CD4-positive, alpha-beta memory T cell (primary cell): ENCODE measurements at places on chromosomes 2 and 18. TPM values are rescaled to one million over a fixed set of nuclear protein-coding genes. Genes with fewer than 3 reads are reported as not detected.
A peak's percentile ranks its signal among the peaks of the same experiment; 100 is the strongest.

Gene KIF1A
- total RNA-seq: not detected

Gene CPO
- not detected for total RNA-seq

Gene SNORC
- total RNA-seq: 1.5 TPM

Gene ROCK1
- 82.8 TPM for total RNA-seq

Gene CBLN2
- total RNA-seq: not detected

Gene TTN
- 8.1 TPM for total RNA-seq

Gene UPP2
- not detected for total RNA-seq

DNA sequence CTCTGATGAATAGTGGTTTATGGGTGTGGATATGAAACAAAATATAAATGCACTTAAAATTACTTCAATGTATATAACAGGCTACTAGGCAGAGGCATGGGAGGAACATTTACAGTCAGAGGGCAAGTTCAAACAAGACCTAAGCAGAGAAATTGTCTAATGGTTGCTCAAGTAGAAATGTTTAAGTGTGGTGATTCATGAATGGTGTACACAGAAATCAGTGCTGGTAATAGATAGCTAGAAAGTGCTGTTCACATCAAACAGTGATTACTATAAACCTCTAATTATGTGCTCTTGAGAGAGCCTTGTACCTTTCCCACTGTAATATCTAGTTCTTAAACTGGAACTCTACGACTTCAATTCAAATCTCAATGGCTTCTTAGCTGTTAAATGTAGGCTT lies 485.1 kb downstream of the NRXN1 start:
- no peaks in the 10 kb centered on the region for H3K36me3 ChIP-seq
- no peak overlapping the region for H3K27ac ChIP-seq
- no peaks in the 10 kb centered on the region for H3K4me1 ChIP-seq
- H3K4me3 ChIP-seq: no peak overlapping the region

GRCh38 chr18:14768241-14768640 lies 20.3 kb downstream of the ANKRD30B start:
- DNase-seq: no peak
- no peak overlapping the region for H3K27ac ChIP-seq
- no peaks in the 10 kb centered on the region for H3K36me3 ChIP-seq
- no peaks in the 10 kb centered on the region for H3K4me1 ChIP-seq
- no peak overlapping the region for H3K4me3 ChIP-seq
- H3K27me3 ChIP-seq: no peaks in the 10 kb centered on the region

- H3K27me3 ChIP-seq: no peaks in the 10 kb centered on the region
- no peak overlapping the region for H3K27ac ChIP-seq
- DNase-seq: no peak
- H3K4me3 ChIP-seq: no peak overlapping the region
- peaks cover 74% of the 10 kb centered on the region for H3K4me1 ChIP-seq
- H3K36me3 ChIP-seq: no peaks in the 10 kb centered on the region
Observed at GRCh38 chr2:237944302-237944701, 22.5 kb upstream of the UBE2F start.

DNA sequence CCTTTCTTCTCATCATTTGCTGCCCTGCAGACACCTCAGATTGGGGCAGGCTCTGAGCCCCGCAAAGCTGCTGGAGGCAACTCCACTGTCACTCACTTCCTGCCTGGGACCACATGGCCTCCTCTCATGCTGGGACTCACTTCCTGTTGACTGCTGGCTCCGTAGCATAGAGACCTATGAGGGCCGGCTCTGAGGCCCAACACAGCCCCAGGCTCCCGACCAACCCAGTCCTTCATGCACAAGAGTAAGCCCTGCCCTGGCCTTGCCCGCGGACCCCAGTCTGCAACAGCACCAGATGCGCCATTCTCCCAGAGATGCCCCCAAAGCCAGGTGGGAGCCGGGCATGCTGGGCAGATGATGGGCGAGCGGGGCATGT lies 55.7 kb downstream of the DNMT3A start:
- DNase-seq: peak; percentile 73
- H3K4me3 ChIP-seq: peak overlapping the region; percentile 21
- H3K36me3 ChIP-seq: peaks cover 17% of the 10 kb centered on the region
- peak overlapping the region; percentile 63 for H3K27ac ChIP-seq

- no peak overlapping the region for H3K4me3 ChIP-seq
- H3K27me3 ChIP-seq: no peaks in the 10 kb centered on the region
- H3K36me3 ChIP-seq: no peaks in the 10 kb centered on the region
- no peak overlapping the region for H3K27ac ChIP-seq
Observed at GRCh38 chr2:88810017-88810416, 118.5 kb downstream of the RPIA start.

DNA sequence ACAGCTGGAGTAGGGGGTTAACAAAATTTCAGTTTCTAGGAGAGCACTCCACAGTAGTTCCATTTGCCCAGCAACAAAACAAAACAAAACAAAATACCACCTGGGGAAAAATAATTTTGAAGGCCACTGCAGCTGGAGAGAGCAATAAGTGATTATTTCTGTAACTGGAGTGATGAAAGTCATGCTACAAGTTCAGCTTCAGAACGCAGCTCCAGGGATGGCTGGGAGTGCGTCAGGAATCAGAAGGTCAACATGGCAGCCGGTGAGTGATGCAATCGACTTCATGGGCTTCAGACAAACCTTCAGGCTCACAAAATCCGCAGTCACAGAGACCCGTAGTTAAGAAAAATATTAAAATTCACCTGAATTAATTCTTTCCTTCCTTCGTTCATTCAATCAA lies 41.0 kb downstream of the ABHD3 start:
- DNase-seq: no peak
- no peaks in the 10 kb centered on the region for H3K36me3 ChIP-seq
- no peaks in the 10 kb centered on the region for H3K4me1 ChIP-seq
- no peak overlapping the region for H3K4me3 ChIP-seq
- H3K27me3 ChIP-seq: no peaks in the 10 kb centered on the region

DNA sequence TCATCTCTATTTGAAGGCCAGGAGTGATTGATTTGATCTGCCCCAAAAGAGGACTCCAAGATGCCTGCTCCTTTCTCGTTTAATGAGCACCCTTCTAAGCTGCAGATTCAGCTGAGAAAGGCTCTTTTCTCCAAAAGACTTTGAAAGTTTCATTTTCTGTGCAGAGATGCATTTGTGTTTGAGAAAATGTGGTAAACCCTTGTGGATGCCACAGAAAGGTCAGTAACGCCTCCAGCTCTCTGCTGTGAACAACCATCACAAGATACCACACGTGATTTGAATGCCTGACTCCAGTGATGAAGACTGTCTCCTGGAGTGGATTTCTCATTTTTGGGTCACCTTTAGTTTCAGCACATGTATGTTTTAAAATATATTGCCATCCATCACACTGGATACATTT lies 35.0 kb upstream of the CCDC85A start:
- H3K27ac ChIP-seq: no peak overlapping the region
- no peaks in the 10 kb centered on the region for H3K4me1 ChIP-seq
- no peak overlapping the region for H3K4me3 ChIP-seq
- H3K36me3 ChIP-seq: no peaks in the 10 kb centered on the region

- no peaks in the 10 kb centered on the region for H3K27me3 ChIP-seq
- H3K36me3 ChIP-seq: no peaks in the 10 kb centered on the region
- H3K4me1 ChIP-seq: no peaks in the 10 kb centered on the region
- no peak overlapping the region for H3K4me3 ChIP-seq
- no peak for DNase-seq
Observed at GRCh38 chr18:8895987-8896619, 190.7 kb downstream of the MTCL1 start.

DNA sequence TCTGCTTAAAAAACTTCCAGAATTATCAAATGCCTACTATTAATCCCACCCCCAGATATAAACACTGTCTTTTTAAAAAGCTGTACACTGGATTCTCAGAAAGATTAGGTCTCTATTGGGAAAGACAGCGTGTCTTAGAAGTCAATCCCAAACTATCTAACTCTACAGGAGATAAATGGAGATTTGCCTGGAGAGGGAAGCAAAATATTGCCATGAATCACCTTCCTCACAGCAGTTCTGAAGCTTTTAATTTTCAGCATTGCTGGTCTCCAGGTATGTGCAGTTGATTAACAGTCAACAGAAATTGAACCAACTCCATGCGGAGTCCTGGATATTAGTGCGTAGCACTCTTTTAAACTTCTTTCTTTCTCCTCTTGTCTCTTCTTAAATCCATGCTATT lies 122.2 kb downstream of the DSC3 start:
- no peaks in the 10 kb centered on the region for H3K27me3 ChIP-seq
- H3K27ac ChIP-seq: no peak overlapping the region
- H3K4me3 ChIP-seq: no peak overlapping the region

- no peaks in the 10 kb centered on the region for H3K36me3 ChIP-seq
- DNase-seq: no peak
- no peak overlapping the region for H3K27ac ChIP-seq
- H3K27me3 ChIP-seq: no peaks in the 10 kb centered on the region
- no peak overlapping the region for H3K4me3 ChIP-seq
- no peaks in the 10 kb centered on the region for H3K4me1 ChIP-seq
Observed at GRCh38 chr18:9058406-9058805, 44.1 kb upstream of the NDUFV2 start.

- no peak overlapping the region for H3K4me3 ChIP-seq
- DNase-seq: no peak
- H3K4me1 ChIP-seq: no peaks in the 10 kb centered on the region
- H3K27ac ChIP-seq: no peak overlapping the region
- no peaks in the 10 kb centered on the region for H3K36me3 ChIP-seq
- H3K27me3 ChIP-seq: no peaks in the 10 kb centered on the region
Observed at GRCh38 chr18:55485666-55486065, 102.3 kb downstream of the TCF4 start.

DNA sequence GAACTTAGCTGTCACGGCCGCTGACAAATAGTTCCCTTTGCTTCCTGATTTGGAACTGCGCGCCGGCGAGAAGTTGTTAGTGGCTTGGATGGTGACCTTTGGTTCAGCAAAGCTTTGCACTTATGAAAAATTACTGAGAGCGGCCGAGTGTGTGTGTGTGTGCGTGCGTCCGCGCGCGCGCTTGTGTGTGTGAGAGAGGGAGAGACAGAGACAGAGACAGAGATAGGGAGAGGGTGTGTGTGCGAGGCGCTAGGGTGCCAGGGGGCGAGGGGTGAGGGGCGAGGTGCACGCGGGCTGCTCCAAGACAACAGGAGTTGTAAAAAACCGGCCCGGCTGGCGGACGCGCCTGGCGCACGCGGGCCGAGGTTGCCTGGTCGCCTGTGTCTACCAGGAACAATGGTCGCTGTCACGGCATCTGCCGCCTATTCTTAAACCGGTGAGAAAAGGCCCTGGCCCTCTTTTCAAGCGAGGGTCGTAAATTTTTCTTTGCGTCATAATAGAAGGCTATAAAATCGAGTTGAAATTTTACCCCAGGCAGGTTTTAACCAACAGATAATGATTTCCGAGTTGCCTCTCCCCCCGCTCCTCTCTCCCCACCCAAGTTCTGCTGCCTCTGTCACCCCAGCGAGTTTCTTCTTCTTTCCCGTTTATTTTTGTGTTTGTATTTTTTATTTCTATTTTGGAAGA lies 535 bp downstream of the HOXD3 start:
- DNase-seq: no peak
- H3K4me3 ChIP-seq: no peak overlapping the region
- no peaks in the 10 kb centered on the region for H3K36me3 ChIP-seq
- peaks cover 59% of the 10 kb centered on the region for H3K27me3 ChIP-seq
- peaks cover 6% of the 10 kb centered on the region for H3K4me1 ChIP-seq

GRCh38 chr2:208093128-208093527 lies 31.2 kb downstream of the CRYGD start:
- no peak for DNase-seq
- H3K27me3 ChIP-seq: no peaks in the 10 kb centered on the region
- no peaks in the 10 kb centered on the region for H3K4me1 ChIP-seq

DNA sequence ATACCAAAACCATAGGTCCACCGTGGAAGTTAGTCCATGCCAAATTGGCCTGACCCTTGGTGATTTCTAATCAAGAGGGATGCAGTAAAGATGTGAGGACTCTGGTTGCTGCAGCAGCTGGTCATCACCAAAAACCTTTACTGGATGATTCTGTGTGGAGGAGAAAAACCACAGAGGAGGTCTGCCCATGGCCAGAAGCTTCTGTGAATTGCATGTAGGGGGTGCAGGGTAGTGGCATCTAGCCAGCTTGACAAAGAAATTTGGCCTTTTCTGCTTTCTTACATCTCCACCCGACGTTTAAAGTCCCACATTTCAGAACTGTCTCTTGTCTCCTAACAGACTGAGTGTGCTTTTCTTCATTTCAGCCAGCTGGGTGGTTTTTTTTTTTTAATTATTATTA lies 180.0 kb downstream of the TPGS2 start:
- no peaks in the 10 kb centered on the region for H3K27me3 ChIP-seq
- H3K4me1 ChIP-seq: no peaks in the 10 kb centered on the region
- no peaks in the 10 kb centered on the region for H3K36me3 ChIP-seq
- no peak overlapping the region for H3K4me3 ChIP-seq
- H3K27ac ChIP-seq: no peak overlapping the region

- no peaks in the 10 kb centered on the region for H3K27me3 ChIP-seq
- no peak overlapping the region for H3K27ac ChIP-seq
- no peak overlapping the region for H3K4me3 ChIP-seq
- H3K36me3 ChIP-seq: no peaks in the 10 kb centered on the region
- no peaks in the 10 kb centered on the region for H3K4me1 ChIP-seq
Observed at GRCh38 chr2:29219374-29219773, 104.2 kb downstream of the CLIP4 start.

GRCh38 chr2:106885971-106886915 lies at the start of gene ST6GAL2:
TSS of gene ST6GAL2 (minus strand) at chr2:106886167. CDS start at chr2:106843977, 42,190 bp downstream.
- H3K27ac ChIP-seq: no peak within 1 kb of the TSS
- H3K36me3 ChIP-seq: no peaks in the 10 kb centered on the region
- no peak for DNase-seq
- H3K27me3 ChIP-seq: peaks cover 3% of the 10 kb centered on the region
- no peaks in the 10 kb centered on the region for H3K4me1 ChIP-seq
- H3K4me3 ChIP-seq: no peak within 1 kb of the TSS

DNA sequence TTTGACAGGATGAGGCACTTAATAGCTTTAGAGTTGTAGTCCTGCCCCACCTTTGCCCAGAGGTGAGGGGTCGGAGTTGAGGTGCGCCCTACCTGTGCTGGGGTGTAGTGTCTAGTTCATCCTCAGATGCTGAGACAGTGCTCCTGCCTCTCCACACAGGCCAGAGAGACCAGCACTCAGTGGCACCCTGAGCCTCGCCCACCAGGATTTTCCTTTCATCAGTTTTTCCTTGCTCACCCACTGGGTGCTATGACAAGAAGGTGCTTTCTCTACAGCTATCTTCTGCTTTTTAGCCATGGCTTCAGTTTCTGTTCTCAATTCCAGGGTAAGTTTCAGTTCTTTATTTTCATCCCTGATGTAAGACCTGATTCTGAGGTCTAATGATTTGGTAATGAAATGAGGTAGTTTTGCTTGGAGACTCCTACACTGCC lies 16.8 kb upstream of the TMEM131 start:
- no peak overlapping the region for H3K4me3 ChIP-seq
- no peak for DNase-seq
- H3K4me1 ChIP-seq: peaks cover 5% of the 10 kb centered on the region
- no peaks in the 10 kb centered on the region for H3K27me3 ChIP-seq
- no peak overlapping the region for H3K27ac ChIP-seq

- no peak overlapping the region for H3K4me3 ChIP-seq
- H3K27ac ChIP-seq: no peak overlapping the region
- H3K4me1 ChIP-seq: peaks cover 31% of the 10 kb centered on the region
- no peaks in the 10 kb centered on the region for H3K27me3 ChIP-seq
Observed at GRCh38 chr2:219171231-219171651, 1.4 kb upstream of the SLC23A3 start.

DNA sequence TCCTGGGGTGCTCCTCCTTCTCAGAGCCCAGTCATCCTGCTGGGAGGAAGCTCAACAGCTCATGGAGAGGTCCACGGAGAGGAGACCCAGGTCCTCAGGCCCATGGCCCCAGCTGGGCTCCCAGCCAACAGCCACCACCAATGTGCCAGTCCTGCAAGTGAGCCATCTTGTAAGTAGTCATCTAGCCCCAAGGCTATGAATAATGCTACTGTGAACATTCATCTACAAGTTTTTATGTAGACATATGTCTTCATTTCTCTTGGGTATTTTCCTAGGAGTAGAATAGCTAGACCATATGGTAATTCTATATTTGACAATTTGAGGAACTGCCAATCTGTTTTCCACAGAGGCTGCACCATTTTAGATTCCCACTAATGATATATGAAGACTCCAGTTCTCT lies 166.1 kb downstream of the MTCL1 start:
- no peaks in the 10 kb centered on the region for H3K27me3 ChIP-seq
- no peaks in the 10 kb centered on the region for H3K36me3 ChIP-seq
- H3K27ac ChIP-seq: no peak overlapping the region
- no peaks in the 10 kb centered on the region for H3K4me1 ChIP-seq
- no peak for DNase-seq
